ENCODE measurements at places on chromosomes 1 and 21.
A peak's percentile ranks its signal among the peaks of the same experiment; 100 is the strongest.

- DNase-seq = peak; percentile 95
Measured at GRCh38 chr1:46039571-46040052, 92.8 kb downstream of the PIK3R3 start.

DNA sequence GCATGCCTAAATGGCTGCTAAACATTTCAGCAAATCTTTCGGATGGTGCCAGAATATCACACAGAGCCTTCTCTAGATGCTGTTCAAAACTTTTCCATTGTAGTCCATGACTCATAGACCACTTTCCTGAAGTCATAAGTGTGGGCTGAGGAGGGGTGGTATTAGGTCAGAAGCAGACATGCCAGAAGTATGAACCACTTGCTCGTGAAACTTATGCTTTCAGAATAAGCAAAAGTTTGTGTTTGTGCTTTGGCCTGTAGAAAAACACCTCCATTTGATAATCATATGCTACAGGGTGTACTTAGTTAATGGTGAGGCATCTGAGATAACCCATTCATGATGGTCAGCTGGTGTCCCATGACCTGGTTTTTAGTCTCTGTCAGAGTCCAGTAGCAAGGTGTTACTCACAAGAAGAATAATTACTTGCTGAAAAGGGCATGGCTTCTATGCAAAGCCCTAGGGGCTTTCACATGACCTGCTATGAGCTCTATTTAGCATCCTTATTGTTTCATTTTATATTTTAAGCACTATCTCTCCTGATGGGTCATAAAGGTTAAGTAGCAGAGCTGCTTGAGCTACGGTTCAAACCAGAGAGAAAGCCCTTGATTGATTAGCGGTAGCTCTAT is 183.1 kb upstream of the IVNS1ABP start:
- DNase-seq = peak; percentile 51

- DNase-seq = peak; percentile 42
Measured at GRCh38 chr1:237197470-237198425, 155.8 kb downstream of the RYR2 start.

DNA sequence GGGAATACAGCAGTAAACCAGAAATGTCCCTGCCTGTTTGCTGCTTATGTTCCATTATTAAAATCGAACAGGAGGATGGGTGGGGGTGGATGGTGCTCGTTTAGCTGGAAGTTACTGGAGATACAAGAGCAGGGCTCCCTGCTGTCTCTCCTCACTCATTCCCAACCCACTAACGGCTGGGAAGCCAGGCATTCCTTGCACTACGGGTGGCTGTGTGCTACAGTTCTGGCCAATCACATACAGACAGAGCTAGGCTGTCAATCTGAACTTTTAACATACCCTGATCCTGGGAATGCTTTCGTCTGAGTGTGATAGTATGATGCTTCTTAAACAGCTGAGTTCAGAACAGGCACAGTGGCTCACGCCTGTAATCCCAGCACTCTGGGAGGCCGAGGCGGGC is 7.0 kb downstream of the SIPA1L2 start:
- no peak for DNase-seq

GRCh38 chr21:23445307-23445706 is 2162.0 kb downstream of the MRPL39 start:
- DNase-seq = no peak

GRCh38 chr1:168673974-168674683 is 54.9 kb downstream of the DPT start:
- no peak for DNase-seq
